ELR (cell line): ENCODE measurements at places on chromosomes 5 and 9.

DNA sequence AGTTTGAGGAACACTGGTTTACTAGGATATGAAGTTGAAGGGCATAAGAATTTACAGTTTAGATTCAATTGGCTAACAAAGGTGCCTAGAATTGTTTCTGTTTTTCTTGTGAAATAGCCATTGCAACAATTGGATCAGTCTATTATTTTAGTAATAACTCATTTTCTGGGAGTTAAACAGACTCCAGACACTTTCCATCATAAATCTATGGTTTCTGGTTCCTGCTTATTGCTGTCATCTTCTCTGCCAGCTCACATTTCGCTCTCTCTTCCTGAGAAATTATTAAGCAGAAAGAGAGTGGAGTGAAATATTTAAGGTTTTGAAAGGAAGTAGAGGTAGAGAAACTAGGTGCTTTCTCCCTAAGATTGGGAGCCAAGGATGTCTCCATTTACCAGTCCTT is 165.1 kb upstream of the PRR16 start:
- no peak for DNase-seq

DNA sequence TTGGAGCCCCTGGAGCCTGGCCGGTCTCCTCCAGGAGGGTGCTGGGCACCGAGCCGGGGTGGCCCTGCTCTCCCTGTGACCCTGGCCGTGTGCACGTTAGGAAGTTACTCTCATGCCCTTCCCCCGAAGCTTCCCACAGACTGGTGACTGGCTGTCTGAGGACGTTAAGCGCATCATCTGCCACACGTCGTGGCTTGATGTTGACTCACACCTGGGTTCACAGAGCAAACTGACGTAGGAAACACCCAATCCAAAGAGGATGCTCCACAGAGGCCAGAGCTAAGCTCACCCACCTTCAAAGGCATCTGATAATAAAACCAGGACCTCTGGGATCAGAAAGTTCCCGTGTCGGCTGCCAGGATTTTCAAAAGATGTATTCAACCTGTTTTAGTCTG is 152.9 kb upstream of the PHYKPL start:
- DNase-seq: no peak

GRCh38 chr9:84121991-84122523 is 141.5 kb downstream of the RMI1 start:
- DNase-seq: no peak

DNA sequence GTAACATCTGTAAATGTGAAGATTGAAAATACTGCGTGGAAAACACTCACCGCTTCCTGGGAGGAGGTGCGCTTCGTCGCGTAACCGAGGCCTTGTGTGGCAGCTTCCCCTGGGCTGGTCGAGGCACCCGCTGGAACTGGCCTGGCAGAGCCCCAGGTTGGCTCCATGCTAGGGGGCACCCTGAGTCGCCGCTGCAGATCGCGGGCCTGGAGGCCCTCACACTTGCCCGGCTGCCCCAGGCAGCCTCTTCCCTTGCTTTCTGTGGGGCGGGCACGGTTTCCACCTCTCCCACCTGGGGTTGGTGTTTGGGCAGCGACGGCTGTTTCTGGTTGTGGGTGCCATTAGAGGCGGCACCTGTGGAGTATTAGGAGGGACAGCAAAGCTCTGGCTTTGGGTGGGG is 852 bp downstream of the ZNF354C start:
- DNase-seq: no peak

DNA sequence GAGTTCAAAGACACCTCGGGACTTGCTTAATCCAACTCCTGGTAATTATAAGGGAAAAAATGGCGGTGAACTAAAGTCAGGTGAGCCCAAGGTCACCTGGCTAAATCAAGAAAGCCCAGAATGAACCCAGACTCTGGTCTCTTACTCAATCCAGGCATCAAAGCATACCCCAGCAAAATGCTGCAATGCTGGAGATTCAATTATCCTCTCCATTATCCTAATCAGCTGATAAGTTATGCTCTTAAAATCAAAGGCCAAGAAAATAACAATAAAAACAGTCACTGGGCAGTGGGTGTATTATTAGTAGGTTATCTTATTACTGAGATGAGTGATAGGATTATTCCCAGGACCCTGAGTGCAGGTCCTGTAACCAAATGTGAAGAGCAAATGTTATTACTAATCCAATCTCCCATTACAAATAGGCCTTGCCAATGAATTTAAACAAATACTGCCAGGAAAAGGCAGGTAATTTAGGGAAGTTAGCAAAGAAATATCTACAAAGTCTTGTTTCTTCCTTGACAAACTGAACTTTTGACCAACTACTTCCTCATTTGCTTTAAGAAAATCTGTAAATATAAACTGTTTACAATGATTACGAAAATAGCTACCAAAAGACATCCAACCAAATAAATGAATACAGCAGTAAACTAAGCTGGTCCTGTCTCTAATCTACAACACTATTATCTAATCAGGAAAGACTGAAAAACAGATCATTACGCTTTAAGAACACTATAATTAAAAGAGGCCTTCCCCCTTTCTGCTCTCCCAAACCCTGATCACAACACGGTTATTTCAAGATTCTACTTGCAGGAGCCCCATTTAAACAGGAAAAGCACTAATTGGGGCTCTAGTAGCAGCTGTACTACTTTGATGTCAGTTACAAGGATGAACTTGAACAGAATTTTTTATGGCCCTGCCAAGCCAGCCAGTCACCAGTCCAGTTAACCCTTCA is 103.2 kb downstream of the MED27 start:
- DNase-seq: no peak

- DNase-seq: peak; percentile 15
Measured at GRCh38 chr5:151477101-151477500, 29.7 kb downstream of the SLC36A1 start.

DNA sequence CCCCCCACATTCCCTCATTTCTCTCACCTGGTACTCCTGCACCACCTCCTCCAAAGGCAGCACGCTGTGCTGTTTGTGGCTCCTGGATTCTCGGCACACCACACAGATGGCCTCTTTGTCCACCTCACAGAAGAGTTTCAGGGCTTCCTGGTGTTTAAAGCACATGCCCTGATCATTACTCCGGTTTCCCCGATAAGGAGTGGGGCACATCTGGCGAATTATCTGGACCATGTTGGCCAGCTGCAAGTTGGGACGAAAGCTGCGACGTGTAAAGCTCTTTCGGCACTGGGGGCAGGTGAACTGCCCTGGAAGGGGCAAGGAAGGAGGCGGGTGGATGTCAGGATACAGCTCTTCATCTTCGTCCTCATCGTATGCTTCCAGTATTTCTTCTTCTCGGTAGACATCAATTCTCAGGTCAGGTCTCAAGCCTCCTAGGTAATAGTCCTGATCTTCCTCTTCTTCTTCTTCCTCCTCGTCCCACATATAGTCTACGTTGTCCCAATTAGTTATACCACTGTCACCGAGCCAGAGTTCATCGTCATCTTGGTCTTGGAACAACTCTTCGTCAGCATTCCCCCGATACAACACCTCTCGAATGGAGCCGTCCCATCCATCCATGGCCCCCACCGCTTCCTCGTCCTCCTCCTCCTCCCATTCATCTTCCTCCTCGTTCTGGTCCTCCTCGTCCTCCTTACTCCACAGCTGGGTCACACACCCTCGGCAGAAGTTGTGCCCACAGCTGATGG is 796 bp downstream of the TRIM52 start:
- DNase-seq: peak; percentile 35

GRCh38 chr9:110142868-110143481 is 65.0 kb downstream of the C9orf152 start:
- DNase-seq: peak; percentile 39

DNA sequence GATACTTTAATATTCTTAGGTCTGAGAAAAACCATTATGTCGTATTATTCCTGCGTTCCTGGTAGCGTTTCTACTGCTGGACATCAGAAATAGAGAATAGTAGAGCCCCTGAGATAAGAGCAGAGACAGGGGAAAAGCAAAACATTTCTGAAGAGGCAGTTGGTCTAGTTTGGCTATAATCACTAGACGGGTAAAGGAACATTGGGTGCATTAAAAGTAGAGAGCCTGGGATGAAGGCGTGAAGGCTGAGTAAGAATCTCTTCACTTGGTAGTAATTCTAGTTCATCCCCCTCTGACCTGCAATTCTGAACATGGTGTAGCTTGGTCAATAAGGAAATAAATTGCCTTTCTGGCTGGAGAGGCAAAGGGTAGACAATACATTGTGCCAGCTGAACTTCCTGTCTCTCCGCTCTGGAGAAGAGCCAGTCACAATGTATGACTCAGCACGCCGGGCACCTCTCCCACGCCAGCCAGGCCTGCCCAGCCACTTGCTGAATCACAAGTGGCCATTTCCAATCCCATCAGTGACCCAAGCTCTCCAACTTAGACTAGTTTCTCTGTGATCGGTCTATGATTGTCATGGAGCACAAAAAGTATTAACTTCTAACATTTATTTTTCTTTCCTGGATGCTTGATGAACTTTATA is 75.4 kb downstream of the STK32A start:
- peak; percentile 69 for DNase-seq

GRCh38 chr9:38622951-38623350 is 2.6 kb upstream of the ANKRD18A start:
- DNase-seq: no peak

- no peak for DNase-seq
Measured at GRCh38 chr5:75558221-75558620, 46.5 kb downstream of the POLK start.

- peak; percentile 7 for DNase-seq
Measured at GRCh38 chr9:87479801-87480201, 17.9 kb upstream of the DAPK1 start.

DNA sequence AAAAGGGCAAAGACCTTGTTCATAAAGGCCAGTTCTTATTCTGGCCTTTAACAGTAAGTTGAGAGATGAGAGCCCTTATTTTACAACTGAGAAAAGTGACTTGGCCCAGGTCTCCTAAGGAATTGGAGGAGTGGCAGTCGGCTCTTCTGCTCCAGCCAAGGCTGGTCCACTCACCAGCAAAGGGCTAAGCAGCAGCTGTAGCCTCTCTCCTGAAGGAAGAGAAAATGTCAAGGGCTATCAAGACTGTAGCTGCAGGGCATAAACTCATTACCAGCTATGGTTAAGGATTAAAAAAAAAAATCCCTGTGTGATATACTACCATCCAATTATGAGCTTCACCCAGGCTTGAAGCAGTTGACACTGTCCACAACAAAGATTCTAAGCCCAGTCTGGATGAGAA is 138.6 kb upstream of the RAD23B start:
- DNase-seq: no peak

DNA sequence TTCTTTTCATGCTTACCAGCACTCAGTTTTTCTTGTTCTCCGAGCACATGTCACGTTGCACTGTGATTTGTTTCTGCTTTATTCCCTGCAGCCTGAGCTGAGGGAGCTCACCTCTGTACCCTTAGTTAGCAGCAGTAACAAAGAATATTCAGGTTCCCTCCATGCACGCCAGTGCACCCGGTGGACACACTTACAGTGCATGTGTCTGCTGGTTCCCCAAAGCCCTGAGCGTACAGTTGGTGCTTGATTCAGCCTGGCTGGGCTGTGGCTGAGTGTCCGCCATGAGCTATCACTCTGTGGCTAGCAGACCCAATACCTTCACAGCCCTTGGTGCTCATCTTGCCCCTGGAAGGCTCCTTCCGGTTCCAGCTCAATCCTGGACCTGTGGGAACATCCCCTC is 93.5 kb downstream of the MVB12B start:
- DNase-seq: no peak

- DNase-seq: no peak
Measured at GRCh38 chr9:127444283-127444920, 6.8 kb downstream of the RPL12 start.

GRCh38 chr5:78025540-78025939 is 249.4 kb upstream of the TBCA start:
- DNase-seq: no peak

DNA sequence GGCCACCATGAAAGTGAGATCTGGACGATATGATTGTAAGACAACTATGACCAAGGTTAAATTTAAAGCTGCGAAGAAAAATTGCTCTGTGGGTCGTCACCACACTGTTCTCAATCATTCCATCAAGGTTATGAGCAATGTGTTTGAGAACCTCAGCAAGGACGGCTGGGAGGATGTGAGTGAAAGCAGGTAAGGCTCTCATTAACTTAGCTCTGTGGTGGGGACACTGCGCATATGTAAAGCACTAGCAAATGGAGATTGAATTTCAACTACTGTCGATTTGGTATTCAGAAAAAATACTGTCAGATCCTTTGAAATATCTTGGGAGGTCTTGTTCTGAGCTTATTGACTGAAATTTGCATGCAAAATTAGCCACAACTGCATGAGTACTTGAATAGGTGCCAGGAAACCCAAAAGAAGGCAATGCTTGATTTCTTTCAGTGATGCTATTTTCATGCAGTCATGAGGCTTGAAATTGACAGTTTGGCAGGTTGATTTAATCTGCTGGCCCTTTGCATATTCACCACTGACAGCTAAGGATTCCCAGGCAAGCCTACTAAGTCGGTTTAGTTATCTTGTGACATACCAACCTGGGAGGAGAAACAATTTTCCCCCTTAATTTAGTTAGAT is 183.9 kb upstream of the SH3GL2 start:
- no peak for DNase-seq

- no peak for DNase-seq
Measured at GRCh38 chr5:114415760-114416159, 53.9 kb downstream of the KCNN2 start.
